Natural killer cell (primary cell): ENCODE measurements at places on chromosomes 3 and 15. TPM values are rescaled to one million over a fixed set of nuclear protein-coding genes. Genes with fewer than 3 reads are reported as not detected.

- no peak overlapping the region for H3K27ac ChIP-seq
- no peaks in the 10 kb centered on the region for H3K27me3 ChIP-seq
- no peak overlapping the region for H3K4me3 ChIP-seq
These were observed 82.1 kb downstream of the LRRC28 start for GRCh38 chr15:99333413-99333812.

DNA sequence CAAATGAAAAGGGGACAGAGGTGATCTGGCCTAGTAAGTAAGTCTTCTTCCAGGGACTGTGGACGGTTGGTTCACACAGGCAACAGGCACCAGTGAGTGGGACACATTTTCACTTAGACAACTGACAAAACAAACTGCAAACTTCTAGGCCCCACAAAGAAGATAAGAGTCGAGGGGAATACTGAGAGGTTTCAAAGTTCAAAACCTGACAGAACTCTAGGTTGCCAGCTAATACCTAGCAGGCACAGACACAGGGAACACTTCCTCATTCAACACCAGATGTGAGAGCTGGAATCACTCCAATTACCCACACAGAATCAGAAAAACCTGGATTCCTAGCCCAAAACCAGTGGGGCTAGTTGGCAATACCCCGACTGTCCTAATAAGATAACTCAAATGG, 621.7 kb downstream of the ZPLD1 start:
- H3K27ac ChIP-seq: no peak overlapping the region
- no peak for DNase-seq
- H3K4me3 ChIP-seq: no peak overlapping the region

- no peak overlapping the region for H3K4me3 ChIP-seq
- H3K36me3 ChIP-seq: no peaks in the 10 kb centered on the region
- no peaks in the 10 kb centered on the region for H3K4me1 ChIP-seq
- no peak for DNase-seq
These were observed 475.2 kb upstream of the PPP2R3A start for GRCh38 chr3:135490219-135490915.

GRCh38 chr15:91099616-91099994, 452 bp upstream of the SV2B start:
- no peak for DNase-seq
- no peak overlapping the region for H3K4me3 ChIP-seq
- H3K36me3 ChIP-seq: no peaks in the 10 kb centered on the region
- H3K27me3 ChIP-seq: peaks cover 48% of the 10 kb centered on the region
- H3K4me1 ChIP-seq: peaks cover 15% of the 10 kb centered on the region

GRCh38 chr15:67501177-67501835, 19.6 kb upstream of the C15orf61 start:
- no peaks in the 10 kb centered on the region for H3K36me3 ChIP-seq
- H3K4me1 ChIP-seq: no peaks in the 10 kb centered on the region

- no peak for DNase-seq
- no peak overlapping the region for H3K4me3 ChIP-seq
- H3K4me1 ChIP-seq: peaks cover 7% of the 10 kb centered on the region
- H3K27me3 ChIP-seq: no peaks in the 10 kb centered on the region
- H3K36me3 ChIP-seq: peaks cover 3% of the 10 kb centered on the region
- no peak overlapping the region for H3K27ac ChIP-seq
These were observed 63.8 kb downstream of the CHSY1 start for GRCh38 chr15:101187820-101188636.

GRCh38 chr3:67302489-67302888, 304.4 kb downstream of the KBTBD8 start:
- no peaks in the 10 kb centered on the region for H3K4me1 ChIP-seq
- H3K27me3 ChIP-seq: no peaks in the 10 kb centered on the region
- no peak overlapping the region for H3K4me3 ChIP-seq
- H3K27ac ChIP-seq: no peak overlapping the region
- DNase-seq: no peak
- no peaks in the 10 kb centered on the region for H3K36me3 ChIP-seq

DNA sequence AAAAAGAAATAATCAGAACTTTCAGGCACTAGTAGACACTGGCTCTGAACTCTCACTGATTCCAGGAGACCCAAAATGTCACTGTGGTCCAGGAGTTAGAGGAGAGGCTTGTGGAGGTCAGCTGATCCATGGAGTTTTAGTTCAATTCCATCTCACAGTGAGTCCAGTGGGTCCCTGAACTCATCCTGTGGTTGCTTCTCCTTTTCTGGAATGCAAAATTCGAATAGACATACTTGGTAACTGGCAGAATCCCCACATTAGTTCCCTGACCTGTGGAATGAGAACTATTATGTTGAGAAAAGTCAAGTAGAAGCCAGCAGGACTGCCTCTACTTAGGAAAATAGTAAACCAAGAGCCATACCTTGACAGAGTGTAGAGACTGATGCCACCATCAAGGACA, 87.3 kb upstream of the OXTR start:
- no peaks in the 10 kb centered on the region for H3K4me1 ChIP-seq
- no peak overlapping the region for H3K27ac ChIP-seq
- no peaks in the 10 kb centered on the region for H3K36me3 ChIP-seq
- H3K4me3 ChIP-seq: no peak overlapping the region
- H3K27me3 ChIP-seq: no peaks in the 10 kb centered on the region
- DNase-seq: no peak

DNA sequence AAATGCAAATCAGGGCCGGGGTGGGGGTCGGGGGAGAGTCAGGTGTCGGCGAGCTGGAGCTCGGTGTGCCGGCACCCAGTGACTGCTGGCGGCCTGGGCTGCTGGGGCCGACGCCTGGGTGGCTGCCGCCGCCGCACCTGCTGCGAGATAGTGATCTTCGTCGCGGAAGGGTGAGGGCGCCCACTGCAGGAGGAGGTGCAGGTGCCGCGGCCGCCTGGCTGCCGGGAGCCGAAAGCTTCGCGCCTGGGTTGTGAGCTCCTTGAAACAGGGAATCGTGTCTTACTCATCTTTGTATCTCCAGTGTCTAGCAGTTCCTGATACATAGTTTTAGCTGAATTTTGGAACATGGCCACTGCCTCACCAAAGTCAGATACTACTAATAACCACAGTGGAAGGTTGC, 64.0 kb upstream of the CPOX start:
- DNase-seq: peak; percentile 54
- no peaks in the 10 kb centered on the region for H3K27me3 ChIP-seq
- H3K36me3 ChIP-seq: no peaks in the 10 kb centered on the region
- H3K4me1 ChIP-seq: no peaks in the 10 kb centered on the region
- H3K27ac ChIP-seq: no peak overlapping the region
- H3K4me3 ChIP-seq: no peak overlapping the region

DNA sequence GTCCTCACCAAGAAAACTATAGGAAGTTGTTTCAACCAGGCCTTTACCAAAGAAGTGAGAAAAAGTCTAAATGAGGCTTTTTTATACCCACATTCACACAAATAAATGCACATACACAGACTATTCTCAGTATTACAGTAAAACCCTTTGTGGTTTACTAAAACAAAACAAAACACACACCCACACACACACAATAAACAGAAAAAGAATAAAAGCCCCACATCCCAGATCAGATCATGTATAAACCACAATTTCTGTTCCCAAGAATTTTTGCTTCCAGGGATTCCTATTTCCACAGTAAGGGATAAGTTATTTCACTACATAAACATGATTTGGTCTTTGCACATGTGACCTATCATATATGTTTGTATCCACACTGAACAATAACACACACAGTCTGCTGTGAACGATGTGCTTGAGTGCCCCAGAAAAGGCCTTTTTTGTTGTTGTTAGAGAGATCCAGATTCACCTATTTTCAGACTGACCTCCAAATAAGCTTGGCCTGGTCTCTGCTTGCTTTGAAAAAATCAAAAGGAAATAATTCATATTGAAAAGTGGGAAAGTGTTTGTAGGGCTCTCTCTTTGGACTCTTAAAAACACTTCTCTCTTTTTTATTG, 283.4 kb upstream of the ATP11B start:
- H3K27me3 ChIP-seq: no peaks in the 10 kb centered on the region
- H3K27ac ChIP-seq: no peak overlapping the region
- no peak overlapping the region for H3K4me3 ChIP-seq
- H3K4me1 ChIP-seq: no peaks in the 10 kb centered on the region
- no peaks in the 10 kb centered on the region for H3K36me3 ChIP-seq

DNA sequence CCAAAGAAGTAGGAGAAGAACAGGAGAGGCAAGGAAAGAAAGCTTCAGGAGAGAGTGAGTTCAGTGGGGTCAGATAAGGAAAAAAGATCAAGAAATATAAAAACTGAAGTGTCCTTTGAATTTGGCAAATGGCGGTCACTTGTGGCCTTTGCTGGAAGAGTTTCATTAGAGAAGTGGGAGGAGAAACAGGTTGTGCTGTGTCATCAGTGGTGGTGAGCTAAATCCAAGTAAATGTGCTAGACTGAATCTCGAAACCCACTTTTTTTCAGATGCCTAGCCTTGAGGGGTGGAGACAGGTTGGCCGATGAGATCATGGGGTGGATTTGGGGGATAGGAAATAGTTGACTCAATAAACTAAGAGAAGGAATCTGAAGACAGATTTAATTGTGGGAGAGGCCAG, 43.7 kb downstream of the CHRD start:
- H3K4me3 ChIP-seq: no peak overlapping the region
- no peaks in the 10 kb centered on the region for H3K36me3 ChIP-seq
- H3K27ac ChIP-seq: no peak overlapping the region
- H3K4me1 ChIP-seq: no peaks in the 10 kb centered on the region

- no peak overlapping the region for H3K4me3 ChIP-seq
- no peak for DNase-seq
- H3K27me3 ChIP-seq: no peaks in the 10 kb centered on the region
- H3K27ac ChIP-seq: no peak overlapping the region
- H3K36me3 ChIP-seq: no peaks in the 10 kb centered on the region
These were observed 60.4 kb upstream of the CDIN1 start for GRCh38 chr15:36519067-36519466.

DNA sequence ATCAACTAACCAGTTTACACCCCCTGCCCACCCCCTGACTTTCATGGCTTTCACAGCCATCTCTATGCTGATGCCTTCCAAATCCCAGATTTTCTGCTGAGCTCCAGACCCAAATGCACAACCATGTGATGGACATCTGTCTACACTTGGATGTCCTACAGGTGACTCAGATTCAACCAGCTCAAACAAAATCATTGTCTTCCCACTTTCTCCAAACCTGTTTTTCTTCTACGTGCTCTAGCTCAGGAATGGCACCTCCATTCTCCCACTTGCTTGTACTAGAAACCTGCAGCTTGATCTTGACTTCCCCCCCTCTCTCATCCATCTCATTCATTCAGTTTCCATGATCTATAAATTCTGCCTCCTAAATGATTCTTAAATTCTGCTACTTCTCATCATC, 34.1 kb upstream of the RARRES1 start:
- H3K27me3 ChIP-seq: no peaks in the 10 kb centered on the region
- H3K4me3 ChIP-seq: no peak overlapping the region
- H3K36me3 ChIP-seq: no peaks in the 10 kb centered on the region
- H3K27ac ChIP-seq: no peak overlapping the region
- no peak for DNase-seq

- H3K27me3 ChIP-seq: no peaks in the 10 kb centered on the region
- H3K36me3 ChIP-seq: no peaks in the 10 kb centered on the region
- DNase-seq: no peak
- no peak overlapping the region for H3K27ac ChIP-seq
- peaks cover 12% of the 10 kb centered on the region for H3K4me1 ChIP-seq
These were observed 147.7 kb downstream of the XXYLT1 start for GRCh38 chr3:195123281-195123691.

GRCh38 chr3:103976931-103977339, 1389.8 kb upstream of the ALCAM start:
- no peaks in the 10 kb centered on the region for H3K36me3 ChIP-seq
- H3K27me3 ChIP-seq: no peaks in the 10 kb centered on the region
- no peak overlapping the region for H3K4me3 ChIP-seq
- no peaks in the 10 kb centered on the region for H3K4me1 ChIP-seq

The GRK7 gene
- 0.16 TPM for total RNA-seq

The TOMM70 gene
- total RNA-seq: 19.1 TPM

The UBE2E2 gene
- total RNA-seq: 5.3 TPM

The LOXL1 gene
- total RNA-seq: 1.1 TPM

The CHRNA5 gene
- total RNA-seq: 0.45 TPM

The BTLA gene
- total RNA-seq: 4.0 TPM

The SYNM gene
- total RNA-seq: 0.48 TPM

The LRRC49 gene
- 0.14 TPM for total RNA-seq

The AHSG gene
- not detected for total RNA-seq

The HIGD2B gene
- 1.1 TPM for total RNA-seq

The SLC22A13 gene
- 0.85 TPM for total RNA-seq
